ENCODE measurements at places on chromosomes 11 and 22.

DNA sequence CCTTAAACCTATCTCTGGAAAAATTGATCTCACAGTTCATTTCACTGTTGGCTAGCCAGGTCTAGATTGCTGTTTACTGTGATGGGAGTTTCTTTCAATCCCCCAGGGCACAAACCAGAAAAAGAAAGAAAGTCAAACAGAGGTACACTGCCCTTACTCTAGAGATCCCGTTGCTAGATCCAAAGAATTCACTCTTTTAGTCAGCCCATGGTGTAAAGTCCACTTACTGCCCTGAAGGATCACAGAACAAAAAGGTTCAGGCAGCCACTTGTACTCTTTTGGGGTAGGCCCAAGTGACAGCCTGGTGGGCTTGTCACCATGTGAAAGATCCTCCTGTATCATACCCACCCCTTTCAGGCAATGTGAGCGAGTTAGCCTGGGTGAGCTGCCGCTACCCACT lies 162.6 kb upstream of the CCDC179 start:
- DNase-seq, result no peak

GRCh38 chr11:66686100-66686785 lies 8.6 kb upstream of the RBM4B start:
- DNase-seq, result no peak

DNA sequence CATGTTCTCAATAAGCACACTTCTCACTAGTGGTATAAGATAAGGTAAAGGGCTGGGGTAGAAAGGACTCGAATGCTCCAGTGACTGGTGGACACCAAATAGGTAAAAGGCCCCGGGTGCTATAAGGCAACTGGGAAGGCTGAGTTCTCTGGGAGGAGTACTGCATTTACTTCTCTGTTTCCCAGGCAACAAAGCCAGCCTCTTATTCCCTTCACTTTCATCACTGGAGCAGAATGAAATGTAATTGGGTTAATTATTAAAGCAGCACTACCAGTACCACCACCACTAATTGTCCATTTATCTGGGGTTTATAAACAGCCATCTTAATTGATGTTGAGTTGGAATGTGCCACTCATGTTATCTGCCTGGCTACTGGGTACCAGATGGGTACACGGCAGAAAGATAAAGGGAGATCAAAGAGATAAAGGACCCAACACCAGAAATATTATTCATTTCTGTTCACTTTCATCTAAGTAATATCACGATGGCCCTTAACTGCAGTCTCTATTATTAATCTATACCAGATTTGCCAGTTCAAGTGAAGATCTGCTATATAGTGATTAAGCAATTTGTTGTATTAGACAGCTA lies 94.4 kb upstream of the CHRM4 start:
- DNase-seq, result no peak

DNA sequence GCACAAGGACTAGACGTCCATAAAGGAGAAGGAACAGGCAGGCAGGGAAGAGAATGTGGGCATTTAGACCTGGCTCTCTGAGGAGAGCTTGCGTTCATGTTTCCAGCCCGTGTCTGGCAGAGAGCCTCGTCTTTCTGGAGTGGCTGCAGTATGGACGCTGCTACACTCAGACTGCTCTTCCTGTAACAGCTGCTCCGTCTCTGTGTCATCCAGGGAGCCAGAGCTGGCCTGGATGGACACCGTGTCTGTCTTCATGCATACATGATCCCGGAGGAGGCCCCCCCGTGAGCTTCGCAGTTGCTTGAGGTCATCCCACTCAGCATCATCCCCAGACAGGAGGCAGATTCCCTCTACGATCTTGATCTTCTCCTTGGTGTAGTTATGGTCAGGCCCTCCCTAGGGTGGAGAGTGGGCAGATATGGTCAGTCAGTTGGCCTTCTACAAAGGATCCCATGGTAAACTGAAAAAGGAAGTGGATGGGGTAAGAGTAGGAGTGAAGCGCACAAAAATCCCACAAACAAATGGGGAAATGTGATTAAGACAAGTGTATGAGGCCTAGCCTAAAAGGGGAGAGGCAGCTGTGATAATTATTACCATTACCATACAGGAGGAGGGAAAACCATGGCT lies 13.0 kb upstream of the CKAP5 start:
- no peak for DNase-seq

- no peak for DNase-seq
Measured at GRCh38 chr11:123601743-123602142, 52.7 kb downstream of the SCN3B start.

DNA sequence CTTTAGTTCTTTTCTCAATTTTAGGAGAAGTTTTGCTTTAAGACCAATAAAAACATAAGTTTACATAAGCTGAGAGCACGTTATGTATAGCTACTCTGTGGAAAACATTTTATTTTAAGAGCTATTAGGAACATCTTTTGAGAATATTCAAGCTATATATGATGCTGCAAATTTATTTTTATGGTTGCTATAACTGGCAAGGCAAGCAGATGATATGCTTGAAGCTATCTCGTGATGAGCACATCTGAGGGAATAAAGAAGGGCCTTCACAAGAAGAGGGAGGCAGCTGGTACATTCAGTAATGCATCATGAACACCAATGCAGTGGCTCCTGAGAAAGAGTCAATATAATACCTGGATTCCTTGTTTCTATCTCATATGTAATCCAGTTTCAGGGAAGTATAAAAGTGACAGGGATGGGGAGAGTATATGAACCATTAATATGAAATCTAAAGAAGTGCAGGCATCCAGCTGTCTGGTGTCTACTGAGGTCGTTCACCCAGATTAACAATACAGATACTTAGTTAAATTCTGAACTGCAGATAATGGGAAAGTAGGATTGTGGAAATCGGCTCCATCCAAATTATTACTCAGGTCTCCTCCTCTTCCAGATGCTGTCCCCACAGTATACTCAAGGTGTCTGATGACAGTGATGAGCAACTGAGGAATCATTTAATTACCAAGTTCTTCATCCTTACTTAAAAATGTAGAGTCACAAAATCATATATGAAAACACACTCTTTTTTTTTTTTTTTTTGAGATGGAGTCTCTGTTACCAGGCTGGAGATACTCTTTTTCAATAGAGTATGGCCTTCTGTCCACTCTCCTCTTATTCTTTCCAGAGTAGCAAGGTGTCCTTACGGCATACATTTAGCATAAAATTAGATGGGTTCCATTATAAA lies 100.4 kb upstream of the SERPIND1 start:
- no peak for DNase-seq

GRCh38 chr11:13010749-13011465 lies 1.8 kb downstream of the RASSF10 start:
- DNase-seq, result no peak

- no peak for DNase-seq
Measured at GRCh38 chr11:60902625-60903024, 3.8 kb downstream of the PRPF19 start.

GRCh38 chr11:44190883-44191230 lies 95.4 kb downstream of the EXT2 start:
- no peak for DNase-seq

DNA sequence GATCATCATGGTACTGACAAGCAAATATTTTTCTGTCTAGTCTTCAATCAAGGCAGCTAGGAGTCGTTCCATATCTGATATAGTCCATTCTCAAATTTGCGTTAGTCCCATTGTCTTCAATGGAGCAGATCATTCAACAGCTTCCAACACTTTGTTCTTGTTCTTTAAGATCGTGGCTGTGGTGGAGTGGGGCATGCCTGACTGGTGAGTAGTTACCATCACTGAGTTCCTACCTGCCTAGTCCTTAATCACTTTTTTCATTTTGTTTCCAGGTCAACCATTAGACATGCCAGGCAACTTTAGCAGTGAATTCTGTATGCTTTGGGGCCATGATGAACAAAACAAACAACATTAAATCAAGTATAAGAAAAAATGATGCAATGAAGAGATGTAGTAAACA lies 693.1 kb upstream of the KIRREL3 start:
- no peak for DNase-seq
